ENCODE measurements at places on chromosomes 6 and 20. TPM values are rescaled to one million over a fixed set of nuclear protein-coding genes. Genes with fewer than 3 reads are reported as not detected.

Gene SRXN1
- total RNA-seq = 24.6 TPM

Gene KCNG1
- total RNA-seq = 0.28 TPM

Gene VEGFA
- total RNA-seq = 142 TPM

Gene MUC22
- total RNA-seq = not detected

Gene UNC93A
- total RNA-seq = not detected

Gene C6orf118
- not detected for total RNA-seq

Gene OTOR
- total RNA-seq = not detected

Gene RUNX2
- 33.7 TPM for total RNA-seq

DNA sequence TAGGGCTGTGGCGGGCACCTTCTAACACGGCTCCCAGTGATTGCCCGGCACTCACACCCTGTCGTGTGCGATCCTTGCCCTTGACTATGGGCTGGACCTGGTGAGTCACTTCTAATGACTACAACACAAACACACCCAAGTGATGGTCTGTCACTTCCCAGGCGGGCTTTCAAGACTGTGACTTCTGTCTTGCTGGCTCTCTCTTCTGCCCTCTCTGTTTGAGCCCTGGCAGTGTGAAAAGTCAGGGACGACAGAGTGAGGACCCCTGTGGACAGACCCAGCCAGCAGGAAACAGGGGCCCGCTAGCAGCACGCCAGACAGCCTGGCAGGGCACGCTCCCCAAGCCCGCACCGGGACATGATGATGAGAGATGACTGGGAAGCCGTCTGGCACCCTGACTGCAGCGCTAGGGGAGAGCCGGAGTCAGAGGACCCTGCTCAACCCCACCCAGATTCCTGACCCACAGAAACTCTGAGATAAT, 43.0 kb downstream of the KIF16B start:
- ATAC-seq = no peak

DNA sequence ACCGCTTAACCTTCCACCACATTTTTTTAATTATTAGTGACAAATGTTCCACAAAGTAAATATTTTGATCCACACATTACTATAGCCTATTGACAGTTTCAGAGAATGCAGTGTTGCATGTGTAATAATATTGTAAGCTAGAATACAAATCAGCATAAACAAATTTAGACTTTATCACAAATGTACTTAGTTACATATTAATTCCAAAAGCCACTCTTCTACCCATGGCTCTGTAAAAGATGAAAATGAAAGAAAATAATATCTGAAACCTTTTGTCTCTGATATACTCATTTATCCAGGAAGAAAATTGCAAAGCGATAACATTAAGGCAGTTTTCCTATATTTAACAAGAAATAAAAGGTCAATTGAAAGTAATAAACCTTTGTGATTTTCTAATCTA, 954.0 kb upstream of the MAN1A1 start:
- no peak for ATAC-seq

- no peak for ATAC-seq
Observed at GRCh38 chr6:145689529-145689928, 45.8 kb downstream of the EPM2A start.

DNA sequence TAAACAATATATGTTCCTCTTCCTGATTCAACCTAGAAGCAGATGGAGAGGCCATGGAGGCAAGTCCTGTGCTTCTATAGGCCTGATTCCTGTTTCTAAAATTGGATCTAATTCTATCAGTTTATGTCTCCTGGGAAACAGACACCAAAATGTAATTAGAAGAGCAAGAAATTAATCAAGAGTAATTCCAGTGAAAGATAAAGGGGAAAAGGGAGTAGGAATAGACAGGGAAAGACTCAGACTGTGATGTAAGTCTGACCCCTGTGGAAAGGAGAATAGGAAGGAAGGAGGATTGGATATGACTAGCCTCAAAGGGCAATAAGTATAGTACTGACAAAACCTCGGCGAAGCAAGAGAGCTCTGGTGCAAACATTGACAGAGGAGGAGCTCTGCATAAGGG, 33.9 kb upstream of the FBXO30 start:
- ATAC-seq = no peak

DNA sequence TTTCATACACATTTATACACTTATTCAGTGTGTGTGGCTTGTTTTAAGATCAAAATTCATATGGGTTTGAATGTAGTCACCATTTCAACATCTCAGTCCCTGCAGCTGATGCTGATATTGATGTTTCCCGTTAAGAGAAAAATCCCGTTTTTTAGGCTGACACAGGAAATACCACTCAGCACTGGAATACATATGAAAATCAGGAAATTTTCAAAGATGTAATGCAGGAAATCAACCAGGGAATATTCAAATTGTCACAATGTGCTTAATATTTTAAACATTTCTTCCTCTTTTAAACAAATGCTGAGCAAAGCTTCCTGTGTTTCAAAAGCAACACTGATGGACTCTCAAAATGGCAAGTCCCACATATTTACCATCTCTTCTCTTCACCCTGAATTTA, 94.5 kb upstream of the MARCKS start:
- no peak for ATAC-seq

- no peak for ATAC-seq
Observed at GRCh38 chr20:49769048-49769581, 43.5 kb upstream of the SLC9A8 start.

GRCh38 chr20:25495189-25495824, 87.8 kb downstream of the GINS1 start:
- no peak for ATAC-seq

DNA sequence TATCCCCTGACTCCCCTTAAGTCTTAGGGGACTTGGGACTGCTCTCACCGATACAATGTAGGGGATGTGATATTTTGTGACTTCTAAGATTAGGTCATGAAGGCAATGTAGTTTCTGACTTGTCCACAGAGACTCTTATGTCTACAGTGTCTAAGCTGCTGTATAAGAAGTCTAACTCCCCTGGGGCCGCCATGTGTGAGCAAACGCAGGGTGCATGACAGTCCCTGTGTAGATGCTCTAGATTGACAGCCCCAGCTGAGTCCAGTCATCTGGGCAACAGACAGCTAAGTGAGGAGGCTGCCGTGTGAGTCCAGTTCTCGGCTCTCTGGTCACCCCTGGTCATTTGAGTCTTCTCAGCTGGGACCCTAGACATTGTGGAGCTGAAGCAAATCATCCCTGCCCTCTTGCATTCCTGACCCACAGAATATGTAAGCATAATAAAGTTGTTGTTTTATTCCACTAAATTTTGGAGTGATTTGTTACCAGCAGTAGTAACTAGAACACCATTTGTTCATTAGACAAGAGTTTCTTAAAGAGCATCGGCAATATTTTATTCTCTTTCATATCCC, 743.3 kb upstream of the CHD6 start:
- no peak for ATAC-seq

GRCh38 chr6:56693246-56693607, 50.5 kb upstream of the DST start:
- ATAC-seq = no peak

DNA sequence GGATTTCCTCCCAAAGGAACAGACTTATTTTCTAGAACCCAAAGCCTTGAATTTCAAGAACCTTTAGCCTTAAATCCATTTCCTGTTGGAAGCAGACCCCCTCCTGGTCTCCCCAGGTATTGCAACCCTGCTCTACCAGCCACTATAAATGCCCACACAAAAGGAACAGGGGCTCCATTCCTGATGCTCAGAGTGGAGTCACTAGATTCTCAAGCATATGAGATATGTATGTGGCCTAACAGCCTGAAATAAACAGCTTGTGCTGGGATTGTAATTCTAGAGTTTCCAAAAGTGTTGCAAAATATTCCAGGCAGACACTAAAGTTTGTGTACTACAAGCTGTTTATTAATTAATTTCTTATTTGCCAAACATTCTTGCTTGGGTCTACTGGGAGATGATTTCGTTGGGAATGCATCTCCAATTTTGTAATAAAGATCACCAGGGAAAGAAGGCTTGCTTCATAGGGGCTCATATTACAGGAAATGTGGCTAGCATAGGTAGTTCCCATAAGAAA, 44.8 kb downstream of the RIPOR3 start:
- ATAC-seq = no peak

DNA sequence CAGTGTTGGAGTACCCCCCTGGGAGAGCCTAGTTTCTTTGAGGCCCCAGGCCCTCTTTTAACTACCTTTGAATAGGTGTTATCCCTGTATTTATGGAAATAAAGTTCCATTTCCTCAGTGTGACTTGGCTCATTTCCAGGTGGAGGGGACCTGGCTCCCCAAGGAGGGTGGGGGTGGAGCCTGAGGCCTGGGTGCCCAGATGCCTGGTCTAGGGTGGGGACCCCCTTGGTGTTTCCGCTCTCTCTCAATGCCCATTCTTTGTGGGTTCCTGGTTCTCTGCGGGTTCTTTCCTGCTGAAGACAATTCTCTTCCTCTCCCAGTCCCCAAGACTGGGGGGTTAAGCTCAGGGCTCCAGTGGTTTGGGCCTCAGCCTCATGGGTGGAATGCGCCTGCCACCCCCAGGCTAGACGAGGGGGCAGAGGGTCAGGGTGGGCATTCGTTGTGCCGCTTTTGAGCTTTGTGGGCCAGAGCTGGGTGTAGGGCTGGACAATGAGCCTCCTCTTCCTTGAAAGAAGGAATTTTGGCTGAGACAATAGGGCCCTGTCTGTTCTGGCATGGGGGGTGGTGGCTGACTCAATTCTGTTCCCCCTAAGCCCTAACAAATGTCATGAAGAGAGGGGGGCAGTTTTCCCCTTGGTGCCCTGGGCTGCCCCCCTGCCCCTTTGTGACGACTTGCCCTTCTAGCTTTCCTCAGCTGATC, 686 bp upstream of the EGFL8 start:
- no peak for ATAC-seq

DNA sequence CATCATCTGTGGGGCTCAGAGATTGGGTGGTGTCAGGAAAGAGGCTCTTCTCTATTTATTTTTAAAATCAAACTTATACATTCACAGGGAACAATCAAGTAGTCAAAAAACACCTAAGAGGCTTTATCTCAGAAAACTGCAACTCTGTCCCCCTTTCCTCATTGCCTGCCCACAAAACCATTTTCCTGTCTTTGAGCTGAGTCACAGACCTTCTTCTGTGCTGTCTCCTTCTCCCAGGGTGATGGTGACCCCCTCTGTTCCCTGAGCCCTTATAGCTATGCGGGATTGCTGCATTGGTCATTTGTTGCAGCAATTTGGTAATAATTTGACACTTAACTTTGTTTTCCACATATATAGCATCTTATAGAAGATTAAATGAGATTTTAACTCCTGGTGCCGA, 195.2 kb upstream of the PROKR2 start:
- no peak for ATAC-seq

DNA sequence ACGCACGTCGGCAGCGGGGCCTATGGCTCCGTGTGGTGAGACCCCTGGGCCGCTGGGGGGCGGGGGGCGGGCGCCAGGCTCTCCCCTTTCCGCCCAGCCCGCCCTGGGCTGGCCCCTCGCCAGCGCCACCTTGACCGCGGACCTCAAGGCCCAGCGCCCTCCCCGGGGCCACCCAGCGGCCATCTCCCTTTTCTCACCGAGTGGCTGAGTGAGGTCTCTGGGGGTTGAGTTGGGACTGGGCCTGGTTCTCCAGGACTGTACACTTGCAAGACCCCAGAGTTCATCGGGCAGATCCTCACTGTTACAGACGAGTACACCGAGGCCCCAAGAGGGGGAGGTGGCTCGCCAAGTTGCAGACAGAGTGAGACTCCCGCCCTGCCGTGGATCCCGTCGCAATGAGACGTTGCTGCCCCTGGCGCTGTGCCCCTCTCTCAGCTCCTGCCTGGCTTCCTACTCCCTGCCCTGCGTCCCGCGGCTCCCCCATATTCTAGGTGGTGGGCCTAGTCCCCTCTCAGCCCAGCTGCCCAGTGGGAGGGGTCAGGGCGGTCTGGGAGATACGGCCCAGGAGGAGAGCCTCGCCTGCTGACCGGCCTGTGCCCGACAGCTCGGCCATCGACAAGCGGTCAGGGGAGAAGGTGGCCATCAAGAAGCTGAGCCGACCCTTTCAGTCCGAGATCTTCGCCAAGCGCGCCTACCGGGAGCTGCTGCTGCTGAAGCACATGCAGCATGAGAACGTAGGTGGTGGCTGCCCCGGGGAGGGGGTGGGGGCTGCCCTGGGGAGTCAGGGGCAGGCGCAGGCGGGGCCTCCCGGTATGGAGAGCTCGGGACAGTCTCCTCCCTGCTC, 576 bp downstream of the MAPK13 start:
- peak; percentile 73 for ATAC-seq

DNA sequence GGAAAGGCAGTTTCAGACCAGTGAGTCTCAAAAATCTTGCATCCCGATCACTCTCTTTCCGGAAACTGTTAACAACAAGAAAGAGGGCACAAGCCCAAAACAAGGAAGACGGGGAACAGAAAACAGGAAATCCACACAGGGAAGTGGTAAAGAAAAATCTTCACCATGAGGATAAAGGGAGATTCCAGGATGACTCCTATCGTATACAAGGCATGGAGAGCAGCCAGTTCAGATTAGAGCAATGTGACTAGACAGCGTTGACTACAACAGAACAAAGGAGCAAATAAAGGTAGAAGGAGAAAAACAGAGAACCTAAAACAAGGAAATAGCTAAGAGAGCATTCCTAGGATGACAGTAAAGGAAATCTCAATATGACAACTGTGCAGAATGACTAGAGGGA, 26.5 kb downstream of the VNN1 start:
- no peak for ATAC-seq

GRCh38 chr6:125743604-125744003, 5.8 kb upstream of the HEY2 start:
- ATAC-seq = no peak

- no peak for ATAC-seq
Observed at GRCh38 chr20:52746770-52747169, 225.4 kb upstream of the TSHZ2 start.

DNA sequence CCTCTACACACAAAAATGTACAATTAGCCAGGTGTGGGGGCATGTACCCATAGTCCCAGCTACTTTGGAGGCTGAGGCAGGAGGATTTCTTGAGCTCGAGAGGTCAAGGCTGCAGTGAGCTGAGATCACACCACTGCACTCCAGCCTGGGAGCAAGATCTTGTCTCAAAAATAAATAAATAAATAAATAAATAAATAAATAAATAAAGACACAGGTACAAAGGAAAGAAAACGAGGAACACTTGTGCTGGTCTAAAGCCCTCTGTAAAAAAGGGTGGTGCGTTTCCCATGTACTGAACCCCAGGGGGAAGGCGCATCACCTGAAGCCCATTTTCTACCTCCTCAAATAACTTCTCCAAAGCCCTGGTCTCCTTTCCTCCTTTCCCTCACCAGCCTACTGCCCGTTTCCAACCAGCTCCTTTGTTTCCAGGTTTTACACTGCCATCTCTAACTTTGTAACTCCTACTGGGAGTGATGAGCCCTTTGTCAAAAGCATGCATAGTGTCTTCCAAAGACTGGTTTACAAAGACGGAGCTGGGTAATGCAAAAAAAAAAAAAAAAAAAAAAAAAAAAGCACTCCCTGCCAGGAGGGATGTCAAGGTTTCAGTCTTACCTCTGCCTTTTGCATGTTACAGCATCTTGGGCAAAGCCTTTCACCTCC, 81.5 kb upstream of the SOX4 start:
- ATAC-seq = no peak

GRCh38 chr6:167833396-167833763, 6.7 kb downstream of the AFDN start:
- peak; percentile 62 for ATAC-seq

DNA sequence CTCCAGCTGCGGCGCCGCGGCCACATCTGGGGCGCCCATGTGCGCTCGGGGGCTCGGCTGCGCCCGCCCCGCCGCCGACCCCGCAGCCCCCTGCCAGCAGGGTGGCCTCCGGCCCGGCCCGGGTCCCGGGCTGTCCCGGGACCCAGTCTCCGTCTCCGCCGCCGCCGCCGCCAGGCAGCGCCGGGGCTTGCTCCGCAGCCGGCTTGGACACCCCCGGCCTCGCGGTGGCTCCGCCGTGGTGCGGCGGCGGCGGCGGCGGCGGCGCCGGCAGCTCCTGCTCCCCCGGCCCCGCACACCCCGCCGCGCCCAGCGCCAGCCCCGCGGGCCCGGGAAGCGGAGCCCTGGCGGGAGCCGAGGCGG, 219 bp downstream of the ISM1 start:
- peak; percentile 40 for ATAC-seq

Measured in activated T-helper 17 cell treated with anti-CD3 and anti-CD28 coated beads, Interleukin-2, amount 50 U/mL, for 72 hours (primary cell).